ENCODE measurements at places on chromosomes 3 and 15.

DNA sequence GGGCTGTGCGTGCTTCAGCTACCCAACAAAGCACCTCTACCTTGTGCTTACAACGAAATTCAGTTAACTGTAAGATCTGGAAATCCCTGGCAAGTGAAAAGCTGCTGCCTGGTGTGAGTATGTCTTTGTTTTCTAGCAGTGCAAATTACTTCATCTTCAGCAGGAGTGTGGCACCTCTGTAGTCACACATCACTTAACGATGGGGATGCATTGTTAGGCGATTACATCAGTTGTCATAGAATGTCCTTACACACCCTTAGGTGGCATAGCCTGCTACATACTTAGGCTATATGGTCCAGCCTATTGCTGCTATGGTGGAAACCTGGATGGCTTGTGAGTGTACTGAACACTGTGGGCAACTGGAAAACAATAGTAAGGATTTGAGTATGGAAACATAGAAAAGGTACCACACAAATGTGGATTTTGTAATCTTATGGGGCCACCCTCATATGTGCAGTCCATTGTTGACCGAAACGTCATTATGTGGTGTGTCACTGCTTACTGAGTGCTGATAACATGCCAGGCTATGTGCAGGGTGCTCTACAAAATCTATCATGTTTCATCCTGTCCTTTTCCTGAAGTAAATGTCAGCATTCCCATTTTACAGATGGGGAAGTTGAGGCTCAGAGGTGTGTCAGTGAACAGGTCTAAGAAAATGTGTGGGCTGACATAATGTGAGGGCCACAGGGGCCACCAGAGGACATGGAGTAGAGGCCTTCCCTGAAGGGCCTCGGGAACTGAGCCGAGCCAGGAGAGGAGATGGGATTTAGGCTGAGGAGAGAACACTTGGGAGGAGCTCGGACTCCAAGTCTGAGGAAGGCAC lies 173.5 kb downstream of the VGLL4 start:
- DNase-seq, result no peak

DNA sequence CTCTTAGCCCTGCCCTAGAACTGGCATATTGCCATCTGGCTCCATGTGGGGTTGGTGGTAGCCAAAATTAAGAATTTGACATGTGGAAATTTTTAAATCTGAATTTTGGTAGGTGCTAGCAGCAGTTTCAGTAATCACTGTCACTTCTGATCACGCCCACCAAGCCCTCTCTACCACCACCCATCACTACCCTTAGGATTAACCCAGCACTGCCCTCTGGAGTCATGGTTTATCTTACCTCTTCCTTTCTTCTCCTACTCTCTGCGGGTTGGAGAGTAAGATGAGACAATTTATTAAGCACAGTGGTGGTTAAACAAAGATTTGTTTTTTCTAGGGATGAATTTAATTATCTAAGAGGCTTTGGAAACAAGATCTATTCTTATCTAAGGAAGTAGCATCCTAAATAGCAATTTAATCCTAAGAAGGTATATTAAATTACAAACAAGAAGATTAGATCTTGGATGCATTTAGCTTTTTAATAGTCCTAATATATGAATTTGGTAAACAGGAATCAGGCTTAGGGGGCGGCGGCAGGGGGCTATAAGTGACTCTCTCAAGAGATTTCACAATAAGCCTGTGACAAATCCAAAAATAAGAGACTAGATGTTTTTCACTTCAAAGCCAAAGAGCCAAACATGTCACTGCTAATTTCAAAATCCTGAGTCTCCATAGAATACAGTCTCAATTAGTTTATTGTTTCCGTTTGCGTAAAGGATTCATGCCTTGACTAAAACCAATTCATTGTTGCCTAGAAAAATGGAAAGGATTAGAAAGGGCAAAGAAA lies 498.4 kb upstream of the UBE2E2 start:
- no peak for DNase-seq

DNA sequence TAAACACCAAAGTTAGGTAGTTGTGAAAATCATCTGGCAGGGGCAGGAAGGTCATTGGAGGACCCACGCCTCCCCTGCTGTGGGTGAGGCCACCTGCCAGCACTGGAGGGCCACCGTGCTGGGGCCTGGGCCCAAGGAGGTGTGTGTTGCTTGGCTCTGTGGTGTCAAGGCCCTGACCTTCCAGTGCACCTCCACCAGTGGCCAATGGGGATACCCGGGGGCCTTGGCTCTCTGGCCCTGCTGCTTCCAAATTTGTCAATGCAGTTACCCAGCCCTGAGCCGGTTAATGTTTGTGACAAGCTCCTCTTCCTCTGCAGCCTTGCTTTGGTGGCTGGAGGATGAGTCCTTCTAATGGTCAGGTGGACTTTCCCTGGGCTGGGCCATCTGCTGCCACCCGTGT lies 150.2 kb downstream of the KLF13 start:
- DNase-seq, result no peak

- no peak for DNase-seq
Observed at GRCh38 chr15:93252780-93253179, 163.8 kb upstream of the RGMA start.

- no peak for DNase-seq
Observed at GRCh38 chr3:168155303-168155702, 59.6 kb upstream of the GOLIM4 start.

GRCh38 chr3:86653661-86654205 lies 337.2 kb downstream of the VGLL3 start:
- no peak for DNase-seq

GRCh38 chr15:39332846-39333245 lies 248.0 kb upstream of the THBS1 start:
- no peak for DNase-seq

DNA sequence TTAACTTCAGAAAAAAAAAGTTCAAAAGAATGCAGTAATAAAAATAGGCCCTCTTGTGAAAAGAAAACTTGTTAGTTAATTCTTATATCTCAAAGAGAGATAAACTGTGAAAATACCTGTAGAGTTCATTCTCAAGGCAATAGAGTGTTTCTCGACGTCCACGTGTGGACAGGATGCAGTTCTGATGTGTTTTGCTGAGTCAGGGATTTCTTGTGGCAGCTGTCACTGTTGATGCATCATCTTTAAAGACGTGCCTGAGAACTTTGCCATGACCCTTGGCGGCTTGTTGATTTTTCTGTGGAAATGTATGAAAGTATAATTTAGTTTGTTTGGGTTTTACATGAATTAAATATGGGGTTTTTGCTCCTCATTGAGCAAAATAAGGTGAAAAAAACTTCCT lies 702.2 kb downstream of the NLGN1 start:
- DNase-seq, result no peak

DNA sequence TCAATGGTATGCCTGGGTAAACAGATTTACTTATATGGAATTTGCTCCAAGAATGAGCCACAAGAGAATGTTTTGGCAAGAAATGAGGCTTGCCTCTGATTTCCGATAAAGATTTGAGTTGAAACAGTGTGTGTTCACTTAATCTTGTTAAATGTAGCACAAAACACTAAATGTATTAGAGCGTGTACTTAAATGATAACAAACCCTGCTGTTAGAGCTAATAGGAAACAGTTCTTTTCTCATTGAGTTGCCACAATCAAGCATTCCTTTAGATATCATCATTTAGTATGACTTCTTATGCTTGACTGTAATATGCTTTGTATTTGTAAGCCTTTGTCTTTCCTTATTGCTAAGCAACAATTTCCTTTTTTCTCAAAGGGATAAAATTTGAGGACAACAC lies 353.6 kb upstream of the ZNF717 start:
- DNase-seq, result no peak

- no peak for DNase-seq
Observed at GRCh38 chr3:114089675-114090074, 33.1 kb downstream of the QTRT2 start.

- no peak for DNase-seq
Observed at GRCh38 chr15:24067733-24068501, 380.8 kb upstream of the NDN start.

- peak; percentile 67 for DNase-seq
Observed at GRCh38 chr3:157532529-157533297, 29.5 kb upstream of the VEPH1 start.

GRCh38 chr3:150333477-150333876 lies 74.6 kb upstream of the TSC22D2 start:
- DNase-seq, result no peak

GRCh38 chr3:40574661-40575060 lies 49.9 kb downstream of the ZNF621 start:
- DNase-seq, result no peak

DNA sequence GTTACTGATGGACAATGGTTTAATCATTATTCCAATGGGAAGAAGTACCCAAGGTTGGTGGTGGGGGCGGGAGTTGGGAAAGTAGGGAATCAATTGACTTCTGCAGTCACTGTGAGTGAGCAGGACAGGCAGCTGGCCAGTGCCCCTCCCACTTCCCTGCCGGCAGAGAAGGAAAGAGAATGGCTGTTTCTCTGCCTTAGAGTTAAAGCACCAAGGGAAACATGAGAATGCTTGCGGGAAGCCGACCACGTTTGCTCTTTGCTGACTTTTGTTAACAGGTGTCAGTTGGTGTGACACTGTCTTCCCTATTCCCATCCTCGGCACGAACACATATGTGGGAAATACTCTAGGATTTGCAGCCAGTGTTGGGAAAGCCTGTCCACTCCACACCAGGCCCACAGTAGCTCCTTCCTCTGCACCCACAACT lies 33.5 kb upstream of the MFSD1 start:
- no peak for DNase-seq

DNA sequence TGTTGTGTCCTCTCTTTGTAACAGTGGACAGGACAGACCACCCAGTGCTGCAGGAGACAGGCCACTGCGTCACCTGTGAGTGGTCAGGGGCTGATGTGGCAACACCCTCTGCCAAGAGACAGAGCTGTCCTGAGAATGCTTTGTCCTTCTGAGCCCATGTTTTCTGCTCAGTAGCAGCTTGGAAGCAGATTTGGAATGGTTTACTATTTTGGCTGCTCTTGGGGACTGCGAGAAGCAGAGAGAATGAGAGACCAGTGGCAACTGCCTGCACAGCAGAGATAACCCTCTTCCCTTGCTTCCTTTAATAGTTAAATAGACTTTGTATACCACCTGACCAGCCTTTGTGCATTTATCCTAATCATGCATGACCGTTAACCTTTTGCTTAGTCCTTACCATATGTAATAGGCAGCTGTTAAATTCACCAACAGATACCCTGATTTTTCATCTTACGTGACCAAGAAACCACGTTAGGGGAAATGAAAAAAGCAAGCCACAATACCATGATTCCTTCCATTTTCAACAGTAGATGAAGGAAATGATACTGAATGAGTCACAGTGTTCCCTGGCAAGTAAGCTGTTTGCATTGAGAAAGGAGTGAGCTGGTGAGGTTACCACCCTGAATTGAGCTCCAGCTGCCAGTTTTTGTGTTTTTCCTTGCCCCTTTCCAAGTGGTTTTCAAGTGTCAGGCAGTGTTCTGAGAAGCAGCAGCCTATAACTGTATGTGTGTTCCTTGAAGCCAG lies 35.5 kb downstream of the B3GALNT1 start:
- DNase-seq, result no peak

- no peak for DNase-seq
Observed at GRCh38 chr15:78159395-78159794, 10.2 kb downstream of the IDH3A start.

- DNase-seq, result no peak
Observed at GRCh38 chr15:68313501-68314410, 36.2 kb downstream of the FEM1B start.

DNA sequence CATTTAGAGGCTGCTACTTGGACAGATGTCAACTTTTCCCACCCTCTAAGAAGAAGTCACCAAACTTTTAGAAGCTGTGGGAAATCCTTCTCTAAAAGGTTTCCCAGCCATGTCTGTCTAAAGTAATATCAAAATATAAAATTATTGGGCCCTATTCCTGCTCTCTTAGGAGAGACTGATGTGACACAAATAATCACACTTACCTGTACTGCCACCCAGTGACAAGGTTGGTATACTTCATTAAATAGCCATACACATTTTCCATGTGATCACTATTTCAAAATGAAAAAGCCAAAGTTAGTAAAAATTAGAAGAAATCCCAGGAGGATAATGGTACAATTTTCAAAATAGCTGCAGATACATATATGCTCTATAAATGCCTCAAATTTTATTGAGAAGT lies 12.6 kb downstream of the OSBPL11 start:
- DNase-seq, result no peak

DNA sequence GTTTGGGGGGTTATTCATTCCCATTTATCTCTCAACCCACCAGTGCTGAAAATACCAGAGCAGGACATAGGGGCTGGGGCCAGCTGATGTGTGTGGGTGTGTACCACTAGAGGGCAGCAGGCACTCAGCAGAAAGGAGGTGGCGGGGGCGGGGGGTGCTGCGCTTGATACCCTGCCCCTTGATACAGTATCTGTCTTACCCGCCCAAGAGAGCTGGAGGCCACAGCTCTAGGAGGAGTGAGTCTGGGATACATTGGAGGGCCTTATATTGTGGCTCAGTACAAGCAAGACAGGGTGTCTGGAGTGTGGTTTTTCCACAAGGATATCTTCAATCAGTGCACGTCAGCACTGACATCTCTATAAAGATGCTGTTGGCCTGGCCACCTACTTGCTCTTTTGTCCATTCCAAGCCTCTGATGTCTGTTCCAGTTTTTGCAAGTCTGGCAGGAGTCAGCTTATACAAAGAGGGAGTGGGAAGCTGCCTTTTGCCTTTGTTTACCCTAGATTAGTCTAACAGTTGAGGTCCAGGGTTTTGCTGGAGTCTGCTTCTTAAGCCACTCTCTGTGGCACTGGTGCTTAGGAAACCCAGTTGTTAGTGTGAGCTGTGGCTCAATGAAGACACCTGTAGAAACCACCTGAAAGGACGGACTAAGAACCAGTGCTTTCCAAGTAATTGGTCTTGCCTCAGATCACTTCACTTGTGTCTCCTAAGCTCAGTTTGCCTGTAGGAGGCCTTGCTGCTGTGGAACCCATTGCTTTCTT lies 1.5 kb upstream of the RBM15B start:
- no peak for DNase-seq

GRCh38 chr3:8558645-8559044 lies 57.0 kb downstream of the LMCD1 start:
- DNase-seq, result no peak

DNA sequence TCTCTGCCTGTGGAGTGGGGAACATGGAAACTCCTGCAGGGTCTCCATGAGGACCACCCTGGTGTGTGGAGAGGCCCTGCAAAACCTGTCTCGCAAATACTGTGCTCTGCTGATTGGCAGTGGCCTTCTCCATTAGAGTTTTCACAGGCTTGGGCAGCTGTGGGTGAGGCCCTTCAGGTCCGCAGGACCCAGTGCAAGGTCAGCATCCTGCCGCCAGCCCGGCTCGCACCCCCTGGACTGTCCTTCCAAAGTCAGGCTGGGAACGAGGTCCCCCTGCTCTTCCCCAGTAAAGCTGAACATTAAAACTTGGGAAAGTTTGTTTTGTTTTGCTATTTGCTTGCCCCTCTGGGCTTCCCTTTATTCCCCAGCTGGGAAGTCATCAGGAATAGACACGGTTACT lies 85.0 kb upstream of the PLXNA1 start:
- no peak for DNase-seq

GRCh38 chr3:160830796-160831195 lies 74.8 kb downstream of the PPM1L start:
- DNase-seq, result no peak

DNA sequence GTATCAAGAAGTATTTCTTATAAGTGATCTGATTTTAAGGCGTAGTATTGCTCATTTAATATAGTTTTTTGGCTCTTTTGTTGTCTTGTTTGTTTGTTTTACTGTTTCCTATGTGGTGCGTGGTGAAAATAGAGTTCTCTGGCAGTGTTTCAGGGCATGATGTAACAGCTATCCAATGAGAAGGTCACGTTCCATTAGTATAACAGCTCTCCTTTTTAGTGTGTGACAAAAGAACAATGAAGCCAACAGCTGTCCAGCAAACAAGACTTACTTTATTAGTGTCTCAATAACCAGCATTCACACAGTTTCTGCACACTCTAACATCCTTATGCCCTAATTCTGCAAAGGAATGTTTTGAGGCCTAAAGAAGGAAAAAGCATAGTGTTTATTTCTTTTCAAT lies 127.9 kb downstream of the SLC25A26 start:
- no peak for DNase-seq
